ENCODE measurements at places on chromosomes 3 and 15.
A peak's percentile ranks its signal among the peaks of the same experiment; 100 is the strongest.

- DNase-seq = no peak
These were observed 114.0 kb upstream of the POU1F1 start for GRCh38 chr3:87390353-87390752.

DNA sequence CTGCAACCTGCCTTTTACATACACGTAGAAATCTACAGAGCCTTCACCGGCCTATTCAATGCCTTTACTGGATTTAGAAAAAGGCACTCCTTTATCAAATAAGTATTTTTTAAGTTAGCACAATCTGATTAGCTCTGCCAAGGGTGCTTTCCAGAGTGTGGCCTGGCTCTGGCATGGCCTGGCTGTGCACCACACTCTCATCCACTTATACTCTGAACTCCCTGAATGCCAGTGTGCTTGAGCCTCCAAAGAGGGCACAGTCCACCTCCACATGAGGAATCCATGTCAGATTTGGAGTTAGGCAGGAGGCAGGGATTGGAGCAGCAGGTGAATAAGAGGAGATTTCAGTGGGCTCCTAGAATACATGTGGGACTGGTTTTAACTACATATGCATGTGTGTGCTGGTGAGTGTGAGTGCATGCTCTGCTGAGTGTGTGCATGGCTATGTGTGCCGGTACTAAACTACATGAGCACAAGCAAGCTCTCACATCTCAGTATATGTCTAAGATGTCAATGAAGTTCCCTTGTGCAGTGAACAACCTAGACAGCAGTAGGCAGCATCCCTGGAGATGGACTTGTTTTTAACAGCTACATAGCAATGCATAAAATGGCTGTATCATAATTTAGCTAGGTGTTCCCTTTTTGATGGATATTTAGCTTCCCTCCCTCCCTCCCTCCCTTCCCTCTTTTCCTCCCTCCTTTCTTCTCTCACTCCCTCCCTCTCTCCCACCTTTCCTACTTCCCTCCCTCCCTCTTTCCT lies 17.8 kb upstream of the ZFAND6 start:
- no peak for DNase-seq

GRCh38 chr3:72214066-72214951 lies 429.4 kb upstream of the PROK2 start:
- DNase-seq = no peak

DNA sequence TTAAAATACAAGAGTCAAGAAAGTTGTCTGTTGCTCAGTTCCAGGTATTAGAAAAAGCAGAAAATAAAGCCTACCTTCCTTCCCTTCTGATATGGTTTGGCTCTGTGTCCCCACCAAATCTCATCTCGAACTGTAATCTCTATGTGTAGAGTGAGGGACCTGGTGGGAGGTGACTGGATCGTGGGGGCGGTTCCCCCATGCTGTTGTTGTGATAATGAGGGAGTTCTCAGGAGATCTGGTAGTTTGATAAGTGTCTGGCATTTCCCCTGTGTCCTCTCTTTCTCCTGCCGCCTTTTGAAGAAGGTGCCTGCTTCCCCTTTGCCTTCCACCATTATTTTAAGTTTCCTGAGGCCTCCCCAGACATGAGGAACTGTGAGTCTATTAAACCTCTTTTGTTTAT lies 288.8 kb upstream of the LMCD1 start:
- DNase-seq = no peak

DNA sequence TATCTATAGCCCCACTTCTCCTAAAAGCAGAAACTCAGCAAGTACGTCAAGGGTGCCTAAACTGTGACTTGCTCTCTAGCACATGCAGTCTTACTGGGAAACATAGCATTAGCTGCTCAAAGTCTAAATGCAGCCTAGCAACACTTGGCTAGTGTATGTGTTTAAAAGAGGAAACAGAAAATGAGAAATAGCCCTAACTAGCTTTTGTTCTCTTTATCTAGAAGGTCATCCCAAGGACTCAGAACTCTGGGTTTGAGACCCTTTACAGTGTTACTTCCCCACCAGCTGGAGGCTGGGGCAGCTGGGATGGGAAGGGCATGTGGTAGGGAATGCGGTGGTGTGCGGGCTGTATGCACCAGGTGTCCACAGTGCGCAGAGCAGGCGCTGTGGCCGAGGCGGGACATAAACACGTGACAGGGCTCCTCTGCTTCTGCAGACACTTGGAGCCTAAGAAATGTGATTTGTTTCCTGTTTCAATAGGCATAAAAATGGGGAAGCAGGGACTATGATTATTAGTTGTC lies 13.3 kb downstream of the ETV5 start:
- no peak for DNase-seq

- DNase-seq = no peak
These were observed 381.2 kb upstream of the WNT5A start for GRCh38 chr3:55868347-55868746.

DNA sequence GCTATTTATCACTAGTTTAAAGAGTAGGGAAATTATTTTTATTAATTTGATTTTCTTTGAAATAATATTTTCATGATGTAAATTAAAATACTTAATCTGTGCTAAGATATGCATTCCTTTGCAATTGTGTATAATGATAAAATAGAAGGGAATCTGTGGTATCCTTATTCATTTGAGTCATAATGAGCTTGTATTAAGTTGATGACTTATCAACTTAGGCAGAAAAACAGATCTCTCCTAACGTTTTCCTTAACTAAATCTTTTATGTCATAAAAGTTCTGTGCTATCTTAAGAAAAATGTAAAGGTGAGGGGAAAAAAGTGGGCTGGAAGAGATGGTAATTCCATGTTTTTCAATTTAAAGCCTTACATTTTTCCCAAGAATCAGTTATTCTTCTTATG lies 1.9 kb downstream of the FGF7 start:
- no peak for DNase-seq

DNA sequence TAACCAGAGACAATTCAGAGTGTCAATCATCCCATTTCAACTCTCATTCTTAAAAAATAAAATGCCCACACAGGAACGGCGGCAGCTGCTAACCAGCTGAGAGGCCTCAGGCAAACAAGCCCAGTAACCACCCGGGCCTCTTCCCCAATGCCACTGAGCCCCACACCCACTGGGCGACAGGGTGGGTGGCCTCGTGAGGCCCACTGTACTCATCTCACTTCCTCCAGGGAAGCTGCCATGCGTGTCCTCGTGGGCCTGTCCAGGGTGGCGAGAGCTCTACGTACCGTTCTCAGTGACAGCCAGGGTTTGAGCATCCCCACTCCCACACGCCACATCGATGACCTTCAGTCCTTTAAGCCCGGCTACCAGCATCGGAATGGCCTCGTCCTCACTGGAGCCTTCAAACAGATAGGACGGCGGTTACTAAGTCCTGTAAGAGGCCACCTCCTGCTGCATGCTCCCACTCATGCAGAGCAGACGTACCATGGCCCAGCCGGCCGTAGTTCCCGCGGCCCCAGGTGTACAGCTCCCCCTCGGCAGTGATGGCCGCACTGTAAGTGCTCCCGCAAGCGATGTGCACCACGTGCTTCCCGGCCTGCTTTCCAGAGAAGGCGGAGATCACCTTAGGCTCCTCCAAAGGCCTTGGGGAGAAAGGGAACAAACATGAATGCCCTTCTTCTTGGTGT lies 56.5 kb downstream of the HERC2 start:
- no peak for DNase-seq

DNA sequence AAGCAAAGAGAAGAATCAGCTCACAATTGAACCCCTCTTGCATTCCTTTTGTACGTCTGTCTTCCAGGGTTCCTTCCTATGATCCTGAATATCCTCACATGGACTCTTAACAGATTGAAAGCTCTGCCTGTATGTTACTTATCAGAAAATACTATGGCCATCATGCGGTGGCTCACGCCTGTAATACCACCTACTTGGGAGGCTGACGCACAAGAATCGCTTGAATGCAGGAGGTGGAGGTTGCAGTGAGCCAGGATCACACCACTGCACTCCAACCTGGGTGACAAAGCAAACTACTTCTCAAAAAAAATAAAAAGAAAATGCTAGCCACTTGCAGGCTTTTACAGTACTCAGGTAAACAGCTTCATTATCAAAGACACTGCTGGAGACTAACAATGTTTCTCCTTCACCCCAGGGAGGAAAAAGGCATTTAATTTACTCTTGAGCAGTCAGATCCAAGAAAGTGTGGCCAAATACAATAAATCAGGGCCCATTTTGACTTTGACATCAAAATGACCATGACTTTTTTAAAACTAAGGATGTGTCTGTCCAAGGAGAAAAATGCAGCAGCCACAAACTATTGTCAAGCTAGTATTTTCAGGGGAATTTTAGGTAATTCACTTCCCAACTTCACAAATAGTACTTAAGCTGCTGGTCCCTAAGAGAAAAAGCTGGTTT lies 27.3 kb downstream of the NPTN start:
- no peak for DNase-seq

DNA sequence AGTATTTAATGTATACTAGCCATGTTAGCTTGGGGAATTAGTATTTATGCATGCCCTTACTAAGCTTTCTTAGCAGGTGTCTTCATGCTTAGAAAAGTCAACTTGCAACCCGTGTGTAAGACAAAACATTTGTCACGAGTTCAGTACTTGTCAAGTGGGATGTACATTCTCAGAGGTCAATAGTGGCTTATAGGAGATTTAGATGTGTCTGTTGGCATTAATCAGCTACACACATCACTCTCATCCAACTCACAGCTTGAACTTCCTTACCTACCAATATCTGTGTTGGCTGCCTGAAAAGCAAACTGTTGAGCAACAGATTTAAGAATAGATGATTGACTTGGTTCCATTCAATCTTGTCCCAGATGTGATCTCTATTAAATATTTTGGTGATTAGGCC lies 109.5 kb downstream of the ROBO2 start:
- no peak for DNase-seq

DNA sequence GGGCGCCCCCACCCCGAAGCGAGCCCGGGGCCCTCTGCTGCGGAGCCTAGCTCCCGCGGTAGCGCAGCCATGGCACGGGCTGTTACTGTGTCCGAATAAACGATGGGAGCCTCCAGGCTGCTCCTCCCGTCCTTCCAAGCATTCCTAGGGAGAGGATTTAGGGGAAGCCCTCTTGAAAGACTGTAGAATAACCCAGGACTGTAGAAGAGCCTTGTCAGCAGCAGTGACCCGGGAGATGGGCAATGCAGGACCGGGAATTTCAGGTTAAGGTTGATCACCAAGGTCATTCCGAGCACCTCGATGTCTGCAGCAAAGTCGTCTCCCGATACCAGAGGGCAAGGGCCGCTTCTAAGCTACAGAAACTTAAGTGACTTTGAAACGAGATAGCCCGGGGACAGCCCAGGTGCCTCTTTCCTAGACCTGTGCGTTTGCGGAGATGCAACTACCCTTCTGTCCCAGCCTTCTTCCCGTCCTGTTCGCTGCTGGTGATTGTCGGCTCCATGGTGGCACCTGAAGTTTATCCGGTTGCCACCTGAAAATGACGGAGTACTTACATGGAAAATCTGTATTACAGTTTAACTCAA lies 753 bp upstream of the MYO5A start:
- no peak for DNase-seq

GRCh38 chr3:183515968-183516851 lies 39.3 kb downstream of the KLHL6 start:
- DNase-seq = peak; percentile 40

DNA sequence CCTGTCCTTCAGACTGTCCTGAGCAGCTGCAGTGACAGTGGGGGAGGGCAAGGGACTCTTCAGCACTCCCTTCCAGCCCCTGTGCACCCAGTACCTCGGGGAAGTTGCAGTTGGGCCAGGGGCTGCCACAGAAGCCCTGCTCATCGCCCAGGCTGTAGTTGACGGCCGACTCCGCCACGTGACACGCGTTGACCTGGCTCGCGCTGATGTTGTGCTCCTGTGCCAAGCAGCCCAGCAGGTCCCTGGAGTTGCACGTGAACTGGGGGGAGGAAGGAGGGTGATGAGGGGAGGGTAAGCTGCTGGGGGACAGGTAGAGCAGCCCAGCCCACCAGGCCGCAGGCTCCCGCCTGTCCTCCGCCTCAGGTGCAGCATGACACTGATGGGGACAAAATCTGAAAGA lies 101.2 kb downstream of the SEC22A start:
- DNase-seq = no peak

GRCh38 chr3:123353850-123354233 lies 95.0 kb downstream of the ADCY5 start:
- no peak for DNase-seq

- no peak for DNase-seq
These were observed 46.5 kb upstream of the PDE8A start for GRCh38 chr15:84934942-84935729.

GRCh38 chr3:113832477-113833164 lies 6.0 kb upstream of the GRAMD1C start:
- no peak for DNase-seq

GRCh38 chr15:96102631-96103030 lies 227.9 kb upstream of the NR2F2 start:
- no peak for DNase-seq

GRCh38 chr3:14802381-14802731 lies 16.4 kb upstream of the FGD5 start:
- DNase-seq = no peak

DNA sequence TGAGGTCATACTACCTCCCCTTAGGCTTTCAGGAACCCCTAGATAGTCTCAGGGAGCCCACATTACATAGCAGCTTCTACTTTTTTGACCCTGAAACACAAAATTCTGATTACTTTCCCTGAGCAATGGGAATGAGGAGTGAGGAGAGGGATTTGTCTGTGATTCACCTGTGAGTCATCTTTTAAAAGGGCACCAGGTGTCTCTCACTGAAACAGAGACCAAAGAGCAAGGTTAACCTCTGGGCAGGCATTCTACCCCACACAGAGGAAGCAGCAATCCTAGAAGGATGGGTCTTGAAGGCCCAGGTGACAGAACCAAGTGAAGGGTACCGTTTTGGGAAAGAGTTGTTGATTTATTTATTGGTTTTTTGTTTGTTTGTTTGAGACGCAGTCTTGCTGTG lies 31.1 kb upstream of the UBE2E2 start:
- no peak for DNase-seq

- no peak for DNase-seq
These were observed 29.7 kb upstream of the STRIT1 start for GRCh38 chr3:155323063-155323666.

DNA sequence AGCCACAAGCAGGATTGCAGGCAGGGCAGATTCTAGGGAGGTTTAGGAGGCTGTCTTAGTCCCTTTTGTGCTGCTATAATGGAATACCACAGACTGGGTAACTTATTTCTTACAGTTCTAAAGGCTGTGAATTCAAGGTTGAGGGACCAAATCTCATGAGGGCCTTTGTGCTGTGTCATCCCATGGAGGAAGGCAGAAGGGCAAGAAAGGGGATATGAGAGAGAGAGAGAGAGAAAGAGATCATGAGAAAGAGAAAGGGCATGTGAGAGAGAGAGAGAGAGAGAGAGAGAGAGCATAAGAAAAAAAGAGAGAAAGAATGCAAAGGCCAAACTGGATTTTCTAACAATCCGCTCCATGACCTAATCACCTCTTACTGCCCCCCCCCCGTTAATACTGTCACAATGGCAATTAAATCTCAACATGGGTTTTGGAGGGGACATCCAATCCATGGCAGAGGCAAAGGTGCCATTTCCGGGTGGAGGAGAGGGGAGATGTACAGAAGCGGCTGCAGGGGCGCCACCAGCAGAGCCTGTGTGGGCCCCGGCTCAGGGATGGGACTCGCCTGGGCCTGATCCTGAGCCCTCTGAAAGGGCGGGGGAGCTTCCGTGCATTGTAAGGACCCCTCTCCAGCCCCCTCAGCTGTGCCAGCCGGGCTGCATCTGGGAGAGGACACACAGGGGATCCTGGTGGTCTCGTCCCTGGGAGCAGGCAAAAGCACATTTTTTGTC lies 20.5 kb downstream of the MRPS11 start:
- no peak for DNase-seq
